ENCODE measurements at places on chromosomes 2 and 18.
A peak's percentile ranks its signal among the peaks of the same experiment; 100 is the strongest.

DNA sequence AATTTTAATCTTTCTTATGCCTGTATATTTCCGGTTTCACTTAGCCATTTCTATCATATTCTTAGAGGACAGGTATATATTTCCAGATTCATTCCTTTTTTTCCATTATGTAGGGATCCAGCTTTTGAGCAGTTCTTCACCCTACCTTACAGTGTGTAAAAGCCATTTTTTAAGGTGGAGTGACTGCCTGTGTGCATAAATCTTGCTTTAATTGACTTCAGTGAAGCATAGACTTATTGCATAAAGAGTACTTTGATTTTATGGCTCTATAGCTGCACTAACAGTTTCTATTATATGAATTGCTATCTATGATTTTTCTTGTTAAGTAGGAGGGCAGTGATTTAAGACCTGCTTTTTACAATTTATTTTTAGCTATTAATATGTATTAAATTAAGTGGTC lies 132.6 kb downstream of the NYAP2 start:
- DNase-seq: no peak

- DNase-seq: peak; percentile 77
Observed at GRCh38 chr18:34661464-34662087, 48.5 kb upstream of the DTNA start.

DNA sequence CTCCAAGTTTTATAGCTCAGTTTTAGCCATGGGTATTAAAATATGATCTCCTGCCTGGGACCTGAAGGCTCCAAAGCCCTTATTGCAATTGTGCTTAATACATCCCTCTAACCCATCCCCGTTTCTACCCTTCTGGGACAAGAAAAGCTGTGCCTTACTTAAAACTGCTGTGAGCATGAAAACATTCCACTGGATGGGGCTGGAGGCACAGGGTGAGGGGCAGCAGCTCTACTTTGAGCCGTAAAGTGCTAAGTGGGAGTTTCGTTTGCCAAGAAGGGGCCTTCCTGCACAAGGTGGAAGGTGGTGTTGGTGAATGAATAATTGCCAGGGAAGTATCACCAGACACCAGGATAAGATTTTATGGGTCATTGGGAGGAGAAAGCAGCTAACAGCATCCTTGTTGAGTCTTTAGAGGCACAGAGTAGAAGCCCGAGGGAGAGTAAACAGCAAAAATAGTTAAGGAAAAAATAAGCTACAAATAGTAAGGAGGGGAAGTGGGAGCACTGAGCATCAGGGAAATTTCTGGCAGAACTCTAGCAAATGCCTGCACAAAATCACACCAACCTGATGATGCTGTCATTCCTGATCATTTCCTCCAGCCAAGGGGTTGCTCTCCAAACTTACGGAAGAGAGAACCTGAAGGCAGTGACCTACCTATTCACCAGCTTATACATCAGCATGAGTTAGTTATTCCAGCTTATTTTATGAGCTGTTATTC lies 218.4 kb downstream of the MREG start:
- DNase-seq: no peak

GRCh38 chr2:232839411-232840079 lies 30.5 kb upstream of the SNORC start:
- DNase-seq: no peak
